ENCODE measurements at places on chromosomes 7 and 10.

GRCh38 chr7:1555813-1556543 is at the start of gene TMEM184A:
TSS of gene TMEM184A (minus strand) at chr7:1556205. CDS start at chr7:1555484, 721 bp downstream.
- DNase-seq: peak; percentile 99

GRCh38 chr10:96292971-96293920 is 11.0 kb upstream of the DNTT start:
- DNase-seq: peak; percentile 21

DNA sequence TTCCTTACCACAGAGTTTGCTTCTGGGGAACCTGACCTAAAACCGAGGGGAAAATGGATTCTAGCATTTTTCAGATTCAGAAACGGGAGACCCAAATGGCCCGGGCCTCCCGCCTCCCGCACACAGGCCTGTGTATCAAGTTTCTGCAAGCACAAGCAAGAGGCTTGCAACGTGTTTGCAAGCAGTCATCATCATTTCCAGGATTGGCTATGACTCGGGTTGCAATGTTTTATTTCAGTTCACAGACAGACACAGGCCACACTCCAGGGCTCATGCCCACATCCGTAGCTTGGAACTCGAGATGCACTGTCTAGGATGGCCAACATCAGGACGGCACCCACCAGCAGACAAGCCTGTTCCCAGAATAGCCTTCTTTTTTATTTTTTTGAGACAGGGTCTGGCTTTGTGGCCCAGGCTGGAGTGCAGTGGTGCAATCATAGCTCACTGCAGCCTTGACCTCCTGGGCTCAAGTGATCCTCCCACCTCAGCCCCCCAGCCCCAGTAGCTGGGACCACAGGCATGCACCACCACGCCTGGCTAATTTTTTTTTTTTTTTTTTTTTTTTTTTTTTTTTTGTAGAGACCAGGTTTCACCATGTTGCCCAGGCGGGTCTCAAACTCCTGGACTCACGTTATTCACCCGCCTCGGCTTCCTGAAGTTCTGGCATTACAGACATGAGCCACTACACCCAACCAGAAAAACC is 68.1 kb upstream of the FOXK1 start:
- no peak for DNase-seq

DNA sequence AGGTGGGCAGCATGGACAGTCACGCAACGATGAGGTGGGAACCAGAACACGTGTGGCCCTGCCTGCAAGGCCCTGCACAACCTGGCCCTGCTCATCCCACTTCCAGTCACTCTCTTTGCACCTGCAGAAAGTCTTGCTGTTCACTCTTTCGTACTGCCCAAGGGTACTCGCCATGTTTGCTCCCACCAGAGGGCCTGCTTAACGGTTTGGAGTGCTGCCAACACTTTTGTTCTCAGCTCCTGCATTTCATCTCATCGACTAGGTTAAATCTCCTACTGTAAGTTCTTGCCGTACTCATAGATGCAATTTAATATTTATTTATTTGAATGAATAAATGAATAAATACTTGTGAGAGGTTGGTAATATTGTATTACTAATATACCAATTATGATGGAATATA is 315.3 kb downstream of the SDK1 start:
- peak; percentile 92 for DNase-seq

Measured in NCI-H69 (cell line).